Right atrium auricular region (tissue), 2 donors: ENCODE measurements at places on chromosomes 7 and 10. TPM values are rescaled to one million over a fixed set of nuclear protein-coding genes. Genes with fewer than 3 reads are reported as not detected.
A peak's percentile ranks its signal among the peaks of the same experiment; 100 is the strongest.

Gene ASB10
- 11.6 TPM for total RNA-seq

Gene PTPRE
- total RNA-seq, result 11.3 TPM

Gene HOXA7
- not detected for total RNA-seq

Gene SKAP2
- total RNA-seq, result 7.8 TPM

Gene DPP6
- 0.85 TPM for total RNA-seq

DNA sequence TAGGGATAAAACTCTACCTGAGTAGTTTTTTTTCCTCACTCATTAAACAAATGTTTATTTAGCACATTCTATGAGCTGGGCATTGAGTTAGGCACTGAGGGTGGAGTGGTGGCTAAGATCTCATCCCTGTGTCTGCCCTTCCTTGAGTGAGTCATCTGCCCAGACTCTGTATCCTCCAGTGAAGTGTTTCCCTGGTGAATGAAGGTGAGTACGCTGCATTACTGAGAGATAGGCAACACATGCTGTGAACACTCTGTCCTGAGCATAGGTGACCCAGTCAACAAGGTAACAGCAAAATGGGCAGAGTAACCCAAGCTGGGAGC lies 5.8 kb downstream of the PITX3 start:
- H3K27ac ChIP-seq, result no peak overlapping the region
- no peaks in the 10 kb centered on the region for H3K36me3 ChIP-seq
- no peak overlapping the region for H3K4me3 ChIP-seq
- no peaks in the 10 kb centered on the region for H3K4me1 ChIP-seq
- H3K27me3 ChIP-seq, result peaks cover 9% of the 10 kb centered on the region
- no peak for DNase-seq

DNA sequence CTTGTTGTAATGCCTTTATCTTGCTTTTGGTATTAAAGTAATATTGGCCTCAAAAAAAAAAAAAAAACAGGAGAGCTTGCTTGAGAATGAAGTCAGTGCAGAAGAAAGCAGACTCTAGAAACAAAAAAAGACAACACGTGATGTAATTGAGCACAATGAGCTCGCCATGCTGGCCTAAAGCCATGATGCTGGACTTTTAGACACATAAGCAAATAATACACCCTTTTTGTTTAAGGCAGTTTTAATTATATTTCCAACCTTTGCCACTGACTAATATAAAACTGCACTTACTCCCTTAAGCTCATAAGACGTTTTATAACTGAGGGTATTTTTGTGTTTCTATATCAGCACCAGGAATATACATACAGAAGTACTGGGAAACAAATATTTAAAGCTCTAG lies 798.3 kb downstream of the KCNMA1 start:
- no peaks in the 10 kb centered on the region for H3K4me1 ChIP-seq
- no peak for DNase-seq
- H3K27ac ChIP-seq, result no peak overlapping the region
- H3K36me3 ChIP-seq, result no peaks in the 10 kb centered on the region
- H3K4me3 ChIP-seq, result no peak overlapping the region

GRCh38 chr10:58998924-58999713 lies 177.3 kb upstream of the PHYHIPL start:
- H3K4me3 ChIP-seq, result peak overlapping the region; percentile 31
- peak overlapping the region; percentile 90 for H3K27ac ChIP-seq
- H3K4me1 ChIP-seq, result peaks cover 8% of the 10 kb centered on the region
- no peaks in the 10 kb centered on the region for H3K36me3 ChIP-seq
- no peaks in the 10 kb centered on the region for H3K27me3 ChIP-seq

GRCh38 chr10:51083356-51083853 lies 9.1 kb downstream of the PRKG1 start:
- no peak for DNase-seq
- H3K36me3 ChIP-seq, result no peaks in the 10 kb centered on the region
- no peak overlapping the region for H3K4me3 ChIP-seq
- no peak overlapping the region for H3K27ac ChIP-seq
- no peaks in the 10 kb centered on the region for H3K27me3 ChIP-seq

GRCh38 chr10:6958711-6959110 lies 378.6 kb upstream of the PRKCQ start:
- H3K4me3 ChIP-seq, result no peak overlapping the region
- H3K27me3 ChIP-seq, result no peaks in the 10 kb centered on the region
- H3K27ac ChIP-seq, result no peak overlapping the region
- no peak for DNase-seq
- H3K4me1 ChIP-seq, result no peaks in the 10 kb centered on the region
- no peaks in the 10 kb centered on the region for H3K36me3 ChIP-seq

DNA sequence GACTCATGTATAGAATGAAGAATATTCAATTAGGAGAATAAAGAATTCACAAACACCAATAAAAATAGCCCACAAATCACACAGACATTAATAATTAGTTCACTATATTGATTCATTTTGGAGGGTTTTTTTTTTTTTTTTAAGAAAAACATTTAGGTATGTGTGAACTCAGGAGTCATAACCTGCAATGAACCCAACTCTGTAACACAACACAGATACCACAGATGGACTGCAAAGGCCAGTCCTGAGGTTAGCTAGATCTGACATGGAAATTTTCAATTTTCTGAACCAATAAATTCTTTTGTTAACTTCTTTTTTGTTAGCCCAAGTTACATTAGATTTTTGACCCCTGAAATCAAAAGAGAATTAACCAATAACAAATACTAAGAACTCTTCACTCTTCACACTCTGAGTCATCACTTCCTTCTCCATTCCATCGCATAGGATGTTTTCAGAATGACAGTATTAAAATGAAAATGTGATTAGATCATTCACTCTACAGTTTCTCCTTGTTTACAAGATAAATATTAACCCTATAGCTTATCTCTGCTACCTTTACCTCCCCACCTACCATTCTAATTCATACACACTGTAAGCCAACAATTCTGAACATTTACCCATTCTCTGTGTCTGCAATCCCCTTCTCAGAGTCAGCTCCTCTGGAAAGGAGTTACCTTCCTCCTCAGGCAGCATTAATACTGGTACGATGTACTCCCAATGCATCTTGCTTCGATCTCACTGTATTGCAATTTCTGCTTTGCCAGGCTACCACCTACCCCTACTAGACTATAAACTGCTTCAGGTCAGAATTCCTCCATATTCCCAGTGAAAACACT lies 141.5 kb downstream of the LRRN3 start:
- no peaks in the 10 kb centered on the region for H3K27me3 ChIP-seq
- H3K27ac ChIP-seq, result no peak overlapping the region
- no peak for DNase-seq
- H3K36me3 ChIP-seq, result no peaks in the 10 kb centered on the region
- H3K4me1 ChIP-seq, result no peaks in the 10 kb centered on the region

DNA sequence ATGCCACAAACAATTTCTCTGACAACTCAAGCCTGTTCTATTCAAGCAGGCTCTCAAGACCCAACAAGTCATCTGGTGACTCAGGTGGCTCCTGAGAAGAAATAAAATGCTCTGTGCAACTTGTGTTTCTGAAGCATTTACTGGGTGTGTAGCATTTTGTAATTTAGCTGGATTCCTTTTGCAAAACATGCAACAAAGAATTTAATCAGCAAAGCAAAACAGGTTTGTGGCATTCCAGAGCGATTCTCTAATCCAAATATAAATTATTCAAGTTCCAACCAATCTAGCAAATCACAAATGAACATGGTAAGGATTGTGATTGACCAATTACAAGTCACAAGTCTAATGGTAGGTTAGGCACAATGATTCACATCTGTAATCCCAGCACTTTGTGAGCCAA lies 39.8 kb upstream of the C10orf67 start:
- no peaks in the 10 kb centered on the region for H3K36me3 ChIP-seq
- no peak for DNase-seq
- H3K4me3 ChIP-seq, result no peak overlapping the region
- H3K4me1 ChIP-seq, result no peaks in the 10 kb centered on the region

DNA sequence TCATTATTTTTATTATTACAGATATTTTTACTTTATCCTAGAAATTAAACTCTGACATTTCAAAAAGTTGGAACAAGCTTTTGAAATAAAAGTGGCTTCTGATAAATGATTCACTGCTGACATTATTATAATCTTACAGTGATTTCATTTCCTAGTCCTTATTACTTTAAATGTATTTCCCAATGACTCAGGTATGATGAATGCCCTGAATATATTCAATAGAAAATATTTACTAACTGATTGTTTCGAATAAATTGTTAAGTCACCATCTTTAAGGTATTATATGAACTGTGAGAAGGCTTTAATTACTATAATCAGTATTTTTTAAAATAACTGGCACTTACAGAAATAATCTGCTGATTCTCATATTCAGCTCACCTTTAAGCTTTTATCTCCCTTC lies 21.6 kb downstream of the DKK1 start:
- H3K4me3 ChIP-seq, result no peak overlapping the region
- no peaks in the 10 kb centered on the region for H3K4me1 ChIP-seq
- H3K27me3 ChIP-seq, result no peaks in the 10 kb centered on the region
- no peaks in the 10 kb centered on the region for H3K36me3 ChIP-seq
- no peak for DNase-seq
- no peak overlapping the region for H3K27ac ChIP-seq

DNA sequence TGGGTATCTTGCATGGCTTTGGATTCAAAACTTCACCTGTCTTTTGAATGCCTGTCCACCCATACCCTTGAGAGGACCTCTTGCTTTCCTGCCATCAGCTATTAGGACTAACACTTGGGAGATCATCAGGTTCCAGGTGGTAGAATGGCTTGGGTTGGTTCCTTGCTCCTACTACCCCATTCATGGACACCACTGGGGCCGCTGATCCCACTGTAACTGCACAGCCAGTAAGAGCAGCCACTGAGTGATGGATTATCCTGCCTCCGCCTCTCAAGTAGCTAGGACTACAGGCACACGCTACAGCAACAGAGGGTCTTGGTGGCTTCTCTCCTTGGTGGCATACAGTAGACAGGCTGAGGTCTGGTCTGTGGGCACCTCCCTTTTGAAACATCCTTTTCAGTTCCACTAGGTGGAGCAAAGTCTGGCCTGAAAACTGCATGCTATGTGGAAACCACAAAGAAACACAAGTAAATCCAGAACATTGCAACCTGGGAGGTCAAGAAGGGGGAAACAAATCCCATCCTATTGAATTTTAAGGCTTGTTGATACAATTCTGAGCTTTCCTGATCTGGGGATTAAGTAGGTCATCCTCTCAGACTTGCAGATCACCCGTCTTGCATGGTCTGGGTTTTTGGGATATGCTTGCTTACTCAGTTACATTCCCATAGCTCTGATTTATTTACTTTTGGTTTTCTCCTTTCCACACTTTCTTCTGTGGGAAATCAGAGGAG lies 9.4 kb downstream of the WBP1L start:
- H3K36me3 ChIP-seq, result no peaks in the 10 kb centered on the region
- peak; percentile 63 for DNase-seq
- peaks cover 33% of the 10 kb centered on the region for H3K4me1 ChIP-seq
- H3K27ac ChIP-seq, result peak overlapping the region; percentile 78
- H3K27me3 ChIP-seq, result no peaks in the 10 kb centered on the region
- no peak overlapping the region for H3K4me3 ChIP-seq

- H3K27ac ChIP-seq, result no peak overlapping the region
- no peak overlapping the region for H3K4me3 ChIP-seq
These were observed 25.6 kb downstream of the IRF5 start for GRCh38 chr7:128963327-128963757.

- H3K27ac ChIP-seq, result no peak overlapping the region
- H3K4me1 ChIP-seq, result no peaks in the 10 kb centered on the region
- H3K27me3 ChIP-seq, result no peaks in the 10 kb centered on the region
These were observed 33.2 kb downstream of the STK31 start for GRCh38 chr7:23743226-23743625.

GRCh38 chr10:101292194-101293006 lies 61.6 kb upstream of the BTRC start:
- H3K4me3 ChIP-seq, result peak overlapping the region; percentile 67
- H3K27me3 ChIP-seq, result no peaks in the 10 kb centered on the region
- no peaks in the 10 kb centered on the region for H3K36me3 ChIP-seq
- no peak for DNase-seq
- H3K4me1 ChIP-seq, result no peaks in the 10 kb centered on the region
- H3K27ac ChIP-seq, result peak overlapping the region; percentile 84

- DNase-seq, result no peak
- no peak overlapping the region for H3K4me3 ChIP-seq
- no peak overlapping the region for H3K27ac ChIP-seq
- H3K27me3 ChIP-seq, result no peaks in the 10 kb centered on the region
These were observed 32.6 kb downstream of the GBX1 start for GRCh38 chr7:151134743-151135524.

DNA sequence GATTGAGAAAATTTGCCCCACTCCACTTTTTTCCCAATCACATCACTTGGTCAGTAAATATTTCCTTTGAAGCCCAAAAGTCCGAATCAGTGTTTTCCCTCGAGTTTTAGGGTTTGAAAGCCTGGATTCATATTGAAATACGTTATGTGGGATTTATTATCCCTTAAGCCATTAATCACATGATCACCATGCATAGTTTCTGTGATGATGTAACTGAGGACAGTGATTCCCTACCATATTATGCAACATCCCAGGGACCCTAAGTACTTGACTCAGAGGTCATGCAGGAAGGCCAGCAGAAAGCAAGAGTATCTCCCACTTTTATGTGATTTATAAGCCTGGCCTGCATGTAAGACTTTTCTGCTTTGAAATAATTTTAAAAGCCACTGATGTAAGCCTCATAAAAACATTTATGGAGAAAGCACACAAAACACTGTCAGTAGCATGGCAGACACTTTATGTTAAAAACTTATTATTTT lies 630.6 kb upstream of the ZWINT start:
- no peaks in the 10 kb centered on the region for H3K36me3 ChIP-seq
- no peaks in the 10 kb centered on the region for H3K27me3 ChIP-seq
- no peak overlapping the region for H3K4me3 ChIP-seq
- no peaks in the 10 kb centered on the region for H3K4me1 ChIP-seq
- H3K27ac ChIP-seq, result no peak overlapping the region

DNA sequence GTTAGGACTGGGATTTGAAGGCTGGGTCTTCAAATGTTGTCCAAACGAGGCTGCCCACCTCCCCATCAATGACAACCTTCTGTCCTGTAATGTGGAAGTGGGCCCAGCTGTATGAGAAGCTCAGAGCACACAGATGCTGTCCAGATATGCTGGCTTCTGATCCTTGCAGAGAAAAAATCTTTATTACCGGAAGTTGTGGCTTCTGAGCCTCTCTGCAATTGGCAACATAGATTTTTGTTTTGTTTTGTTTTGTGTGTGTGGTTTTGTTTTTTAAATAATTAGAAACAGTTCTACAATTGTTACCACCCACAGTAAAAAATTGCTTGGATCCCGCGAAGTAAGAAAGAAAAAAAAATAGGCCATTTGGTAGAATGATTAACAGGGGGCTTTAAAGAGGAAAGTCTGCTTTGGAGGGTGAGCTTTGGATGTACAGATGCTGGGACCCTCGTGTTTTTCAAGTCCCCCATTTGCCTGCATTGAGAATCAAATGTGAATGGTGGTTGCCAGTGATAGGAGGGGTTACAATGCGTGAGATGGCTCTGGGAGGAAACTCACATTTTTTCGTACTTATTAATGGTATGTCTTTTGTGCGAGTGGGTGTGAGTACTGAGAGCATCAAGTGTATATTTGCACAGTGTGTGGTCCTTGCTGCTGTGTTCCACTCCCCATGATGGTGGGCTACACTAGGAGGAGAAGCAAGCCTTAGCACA lies 153.2 kb downstream of the TCF7L2 start:
- no peak for DNase-seq
- H3K27me3 ChIP-seq, result no peaks in the 10 kb centered on the region

DNA sequence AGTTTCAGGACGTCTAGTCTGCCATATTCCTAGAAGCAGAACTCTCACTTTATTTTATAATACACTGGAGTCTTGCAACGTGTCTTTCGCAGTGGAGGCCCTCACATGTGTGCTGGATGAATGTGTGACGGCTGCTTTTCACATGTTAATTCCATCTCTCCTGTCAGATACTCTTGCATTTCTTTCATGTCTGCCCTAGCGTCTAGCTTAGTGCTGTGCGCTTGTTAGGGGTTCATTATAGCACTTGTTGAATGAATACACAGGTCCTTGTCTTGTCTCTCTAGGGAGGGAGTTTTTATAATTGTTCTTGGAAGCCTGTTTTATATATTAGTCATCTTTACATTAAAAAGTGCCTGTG lies 94.4 kb downstream of the MAP3K8 start:
- H3K36me3 ChIP-seq, result no peaks in the 10 kb centered on the region
- H3K27me3 ChIP-seq, result no peaks in the 10 kb centered on the region
- no peak for DNase-seq
